ENCODE measurements at places on chromosomes 16 and 17.

GRCh38 chr16:27703545-27703944 is 153.6 kb downstream of the KATNIP start:
- no peak for DNase-seq

- DNase-seq = no peak
These were observed 317.5 kb downstream of the TOX3 start for GRCh38 chr16:52229471-52229870.

DNA sequence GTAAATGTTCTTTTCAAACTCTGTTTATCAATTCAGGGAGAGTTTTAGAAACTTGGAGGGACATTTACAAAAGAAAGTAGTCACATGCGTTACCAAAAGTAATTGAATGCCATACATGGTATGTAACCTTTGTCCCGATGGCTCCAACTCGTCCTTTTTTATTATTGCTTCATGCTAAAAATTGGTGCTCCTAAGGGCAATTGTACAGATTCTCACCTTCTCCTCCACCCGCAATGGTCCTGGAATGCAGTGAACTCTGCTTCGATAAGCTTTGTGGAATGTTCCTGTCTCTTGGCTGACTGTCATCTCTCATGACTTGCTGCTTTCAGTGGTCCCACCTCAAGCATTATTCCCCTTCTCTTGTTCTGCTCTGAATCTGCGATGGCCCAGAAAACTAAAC is 20.9 kb downstream of the GNAO1 start:
- no peak for DNase-seq

GRCh38 chr17:32461498-32461852 is 17.2 kb downstream of the PSMD11 start:
- no peak for DNase-seq

GRCh38 chr17:79009397-79010303 is at the start of gene CANT1:
Gene CANT1 (minus strand): TSS chr17:79009764. CDS start chr17:78997622, 12,142 bp downstream.
- no peak for DNase-seq

- DNase-seq = no peak
These were observed 1.0 kb upstream of the GLG1 start for GRCh38 chr16:74607962-74608356.

DNA sequence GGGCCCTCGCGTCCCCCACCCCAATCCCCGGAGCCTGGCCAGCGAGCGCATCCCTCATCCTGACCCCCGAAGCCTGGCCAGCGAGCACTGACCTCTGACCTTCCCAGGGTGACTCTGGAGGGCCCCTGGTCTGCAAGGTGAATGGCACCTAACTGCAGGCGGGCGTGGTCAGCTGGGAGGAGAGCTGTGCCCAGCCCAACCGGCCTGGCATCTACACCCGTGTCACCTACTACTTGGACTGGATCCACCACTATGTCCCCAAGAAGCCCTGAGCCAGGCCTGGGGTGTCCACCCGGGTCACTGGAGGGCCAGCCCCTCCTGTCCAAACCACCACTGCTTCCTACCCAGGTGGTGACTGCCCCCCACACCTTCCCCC is 2.3 kb downstream of the TPSD1 start:
- DNase-seq = no peak

DNA sequence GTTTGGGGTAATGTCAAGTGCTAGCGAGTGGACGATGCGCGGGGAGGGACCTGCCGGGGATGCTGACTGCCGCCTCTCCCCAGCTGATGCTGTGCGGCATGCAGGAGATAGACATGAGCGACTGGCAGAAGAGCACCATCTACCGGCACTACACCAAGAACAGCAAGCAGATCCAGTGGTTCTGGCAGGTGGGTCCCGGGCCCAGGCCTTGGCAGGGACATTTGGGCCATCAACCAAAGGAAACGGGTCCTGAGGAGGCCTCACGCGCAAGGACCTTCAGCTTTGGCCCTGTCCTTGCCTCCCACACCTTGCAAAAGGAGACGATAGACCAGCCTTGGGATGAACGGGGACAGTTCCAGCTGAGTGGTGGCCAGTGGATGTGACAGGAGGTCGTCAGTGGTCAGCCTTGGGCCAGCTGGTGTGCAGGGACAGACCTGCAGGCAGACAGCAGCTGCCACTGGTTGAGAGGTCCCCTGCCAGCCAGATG is 13.6 kb upstream of the CLEC18A start:
- no peak for DNase-seq

DNA sequence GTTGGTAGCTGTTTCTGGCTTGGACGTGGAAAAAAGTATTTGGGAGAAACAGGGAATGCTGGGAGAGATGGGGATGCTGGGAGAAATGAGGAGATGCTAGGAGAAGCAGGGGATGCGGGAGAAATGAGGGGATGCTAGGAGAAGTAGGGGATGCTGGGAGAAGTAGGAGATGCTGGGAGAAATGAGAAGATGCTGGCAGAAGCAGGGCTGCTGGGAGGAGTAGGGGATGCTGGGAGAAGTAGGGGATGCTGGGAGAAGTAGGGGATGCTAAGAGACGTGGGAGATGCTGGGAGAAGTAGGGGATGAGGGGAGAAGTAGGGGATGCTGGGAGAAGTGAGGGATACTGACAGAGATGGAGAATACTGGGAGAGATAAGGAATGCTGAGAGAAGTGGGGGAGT is 45.6 kb upstream of the IL34 start:
- DNase-seq = no peak

DNA sequence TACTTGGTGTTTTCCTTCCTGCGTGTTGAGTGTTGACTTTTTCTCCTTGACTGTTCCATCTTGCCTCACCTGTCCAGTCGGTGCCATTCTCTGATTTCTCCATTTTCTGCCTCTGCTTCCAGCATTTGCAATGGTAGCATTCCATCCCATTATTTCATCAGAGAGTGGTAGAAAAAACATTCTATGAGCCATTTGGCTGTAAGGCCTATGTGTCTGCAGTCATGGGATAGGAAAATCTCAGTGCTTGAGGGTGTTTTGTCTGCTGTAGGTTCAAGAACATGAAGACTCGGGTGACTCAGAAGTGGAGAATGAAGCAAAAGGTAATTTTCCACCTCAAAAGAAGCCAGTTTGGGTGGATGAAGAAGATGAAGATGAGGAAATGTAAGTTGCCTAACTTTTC is 2.7 kb downstream of the UTP18 start:
- no peak for DNase-seq

- DNase-seq = no peak
These were observed 43.8 kb downstream of the VAC14 start for GRCh38 chr16:70757183-70757582.

GRCh38 chr17:73255671-73256181 is 6.0 kb downstream of the CPSF4L start:
- no peak for DNase-seq

DNA sequence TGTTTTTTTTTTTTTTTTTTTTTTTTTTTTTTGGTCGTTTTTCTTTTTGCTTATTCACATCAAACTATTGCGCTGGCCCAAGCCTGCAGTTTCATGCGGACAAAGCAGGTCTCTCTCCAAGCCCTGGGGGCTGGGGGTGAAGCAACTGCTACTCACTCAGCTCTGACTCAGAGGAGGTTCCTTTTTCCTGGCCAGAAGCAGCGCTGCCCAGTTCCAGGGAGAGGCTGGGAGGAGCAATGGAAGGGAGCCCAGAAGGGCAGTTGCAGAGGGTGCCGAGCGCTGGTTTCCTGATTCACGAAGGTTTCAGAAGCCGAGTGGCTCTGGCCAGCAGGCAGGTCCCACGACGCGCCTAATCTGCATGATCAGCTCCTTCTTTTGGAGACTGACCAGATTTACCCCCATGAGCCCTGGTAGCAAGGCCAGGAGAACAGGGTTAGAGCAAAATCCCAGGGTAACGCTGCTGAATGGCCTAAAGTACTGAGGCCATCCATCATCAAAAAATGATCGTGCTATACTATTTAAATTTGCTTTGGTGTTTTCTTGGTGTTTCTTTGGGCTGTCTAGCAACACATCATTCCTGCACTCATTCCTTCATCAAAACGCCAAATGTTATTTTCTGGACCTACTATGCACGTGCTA is 144.7 kb upstream of the SOX9 start:
- DNase-seq = no peak

DNA sequence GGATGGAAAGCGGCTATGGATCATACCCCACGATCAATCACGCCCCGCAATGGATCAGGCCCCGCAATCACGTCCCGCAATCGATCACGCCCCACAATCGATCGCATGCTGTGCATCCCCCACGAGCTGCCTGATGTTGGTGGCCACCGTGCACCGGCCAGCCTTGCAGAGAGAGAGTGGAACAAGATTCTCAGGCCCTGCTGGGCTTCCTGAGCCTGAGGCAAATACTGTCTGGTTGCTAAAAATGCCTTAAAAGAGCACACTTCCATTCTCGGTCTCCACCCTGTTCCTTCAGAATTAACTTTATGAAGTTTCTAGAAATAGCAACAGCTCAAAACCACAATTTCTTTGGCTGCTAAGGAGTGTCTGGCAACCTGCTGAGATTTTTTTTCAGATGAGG is 81.5 kb downstream of the VPS53 start:
- no peak for DNase-seq

DNA sequence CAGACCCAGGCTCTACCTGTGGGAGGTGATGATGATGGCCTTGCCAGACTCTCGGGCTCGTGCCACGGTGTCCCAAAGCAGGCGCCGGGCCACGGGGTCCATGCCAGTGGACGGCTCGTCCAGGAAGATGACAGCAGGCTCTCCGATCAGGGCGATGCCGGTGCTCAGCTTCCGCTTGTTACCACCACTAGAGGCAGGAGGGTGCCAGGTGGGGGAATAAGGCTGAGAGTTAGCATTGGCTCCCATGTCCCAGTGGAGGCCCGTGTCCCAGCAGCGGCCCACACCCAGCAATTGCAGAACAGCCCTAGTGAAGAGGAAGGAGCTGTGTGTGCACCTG is 10.3 kb upstream of the RNPS1 start:
- no peak for DNase-seq

GRCh38 chr16:76226011-76226410 is 51.2 kb upstream of the CNTNAP4 start:
- no peak for DNase-seq

DNA sequence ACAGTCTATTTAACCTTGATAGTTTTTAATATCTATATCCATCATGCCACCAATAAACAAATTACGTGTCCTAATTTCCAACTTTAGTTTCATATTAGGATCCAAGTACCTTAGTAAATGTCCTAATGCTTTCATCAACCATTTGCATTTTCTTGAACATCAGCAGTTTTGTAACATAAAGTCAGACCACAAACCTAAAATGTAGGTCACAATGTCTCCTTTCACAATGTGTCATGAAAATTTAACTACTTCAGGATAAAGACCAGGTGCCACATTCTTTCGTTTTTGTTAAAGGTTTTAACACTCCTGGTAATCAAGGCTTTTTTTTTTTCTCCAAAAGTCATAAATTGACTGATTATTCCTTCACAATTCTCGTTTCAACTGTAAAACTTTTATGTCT is 310.7 kb upstream of the PMFBP1 start:
- no peak for DNase-seq

GRCh38 chr16:30700491-30700890 is 1.5 kb downstream of the SRCAP start:
- DNase-seq = no peak

- peak; percentile 29 for DNase-seq
These were observed 15.5 kb downstream of the VPS35 start for GRCh38 chr16:46673320-46674013.

DNA sequence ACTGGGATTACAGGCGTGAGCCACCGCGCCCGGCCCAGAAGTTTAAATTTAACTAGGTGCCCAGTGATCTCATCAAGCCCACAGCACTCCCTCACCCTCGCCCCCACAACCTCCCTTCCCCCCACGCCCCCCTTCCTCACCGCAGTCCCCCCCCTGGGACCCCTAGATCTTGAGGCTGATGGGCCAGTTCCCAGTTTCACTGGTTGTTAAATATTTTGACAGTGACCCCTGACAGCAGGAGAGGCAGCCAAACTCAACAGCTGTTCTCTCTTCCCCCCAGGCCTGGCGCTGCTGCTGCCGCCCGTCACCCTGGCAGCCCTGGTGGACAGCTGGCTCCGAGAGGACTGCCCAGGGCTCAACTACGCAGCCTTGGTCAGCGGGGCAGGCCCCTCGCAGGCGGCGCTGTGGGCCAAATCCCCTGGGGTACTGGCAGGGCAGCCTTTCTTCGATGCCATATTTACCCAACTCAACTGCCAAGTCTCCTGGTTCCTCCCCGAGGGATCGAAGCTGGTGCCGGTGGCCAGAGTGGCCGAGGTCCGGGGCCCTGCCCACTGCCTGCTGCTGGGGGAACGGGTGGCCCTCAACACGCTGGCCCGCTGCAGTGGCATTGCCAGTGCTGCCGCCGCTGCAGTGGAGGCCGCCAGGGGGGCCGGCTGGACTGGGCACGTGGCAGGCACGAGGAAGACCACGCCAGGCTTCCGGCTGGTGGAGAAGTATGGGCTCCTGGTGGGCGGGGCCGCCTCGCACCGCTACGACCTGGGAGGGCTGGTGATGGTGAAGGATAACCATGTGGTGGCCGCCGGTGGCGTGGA is 15.6 kb downstream of the QPRT start:
- DNase-seq = no peak

- no peak for DNase-seq
These were observed 171.8 kb upstream of the WSCD1 start for GRCh38 chr17:5898406-5898805.

DNA sequence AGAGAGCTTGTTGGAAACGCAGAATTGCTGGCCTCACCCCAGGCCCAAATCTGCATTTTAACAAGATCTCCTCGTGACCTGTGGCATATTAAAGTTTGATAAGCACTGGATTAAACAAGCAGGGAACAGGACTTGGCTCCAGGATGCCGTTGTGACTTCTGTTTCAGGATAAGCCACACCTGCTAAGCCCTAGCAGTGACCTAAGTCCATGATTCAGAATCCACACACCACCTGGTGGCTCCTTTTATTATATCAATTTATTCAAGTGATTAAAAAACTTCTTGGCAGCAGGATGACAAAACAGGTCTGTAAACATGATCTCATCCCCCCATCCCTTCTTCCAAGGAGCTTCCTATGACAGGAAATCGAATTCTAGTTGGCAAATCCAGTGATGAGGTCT is 9.1 kb downstream of the NAGPA start:
- no peak for DNase-seq

DNA sequence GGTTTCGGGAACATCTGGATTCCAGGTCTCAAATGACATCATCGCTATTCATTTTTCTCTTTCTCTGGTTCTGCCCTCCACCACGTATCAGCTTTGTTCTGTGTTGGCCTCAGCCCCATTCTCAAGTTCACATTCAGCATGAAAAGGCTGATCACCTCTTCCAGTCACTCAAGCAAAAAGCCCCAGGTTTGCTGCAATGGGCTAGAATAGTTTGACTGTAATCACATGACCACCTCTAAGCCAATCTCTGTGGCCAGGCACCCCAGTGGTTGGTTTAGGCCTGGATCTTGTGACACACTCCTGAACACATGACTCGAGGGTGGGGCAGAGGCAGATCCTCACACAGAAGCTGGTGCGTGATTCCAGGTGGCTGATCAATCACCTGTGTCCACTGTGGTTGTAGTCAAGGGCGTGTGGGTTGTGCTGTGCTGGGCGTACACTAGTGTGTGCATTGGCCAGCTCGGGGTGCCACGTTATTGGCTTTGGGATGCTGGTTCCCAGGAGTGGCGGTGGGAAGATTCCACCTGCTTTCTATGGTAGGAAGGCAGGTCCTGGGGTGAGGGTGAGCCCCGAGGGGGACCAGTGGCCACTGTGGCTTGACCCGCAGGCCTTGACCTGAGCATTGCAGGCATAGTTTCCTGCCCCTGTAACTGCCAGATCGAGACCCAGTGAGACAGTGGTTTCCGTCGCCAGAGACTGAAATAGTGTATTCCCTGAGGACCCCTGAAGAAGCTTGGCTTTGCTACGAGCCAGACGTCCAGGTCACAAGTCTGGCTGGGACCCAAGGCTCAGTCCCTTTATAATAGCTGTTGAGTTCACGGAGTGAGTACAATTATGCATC is 12.0 kb downstream of the EEF2K start:
- no peak for DNase-seq

Data from NCI-H1417 treated with DMSO at 0.1 percent for 48 hours (cell line).